ENCODE measurements at places on chromosomes 2 and 18.

DNA sequence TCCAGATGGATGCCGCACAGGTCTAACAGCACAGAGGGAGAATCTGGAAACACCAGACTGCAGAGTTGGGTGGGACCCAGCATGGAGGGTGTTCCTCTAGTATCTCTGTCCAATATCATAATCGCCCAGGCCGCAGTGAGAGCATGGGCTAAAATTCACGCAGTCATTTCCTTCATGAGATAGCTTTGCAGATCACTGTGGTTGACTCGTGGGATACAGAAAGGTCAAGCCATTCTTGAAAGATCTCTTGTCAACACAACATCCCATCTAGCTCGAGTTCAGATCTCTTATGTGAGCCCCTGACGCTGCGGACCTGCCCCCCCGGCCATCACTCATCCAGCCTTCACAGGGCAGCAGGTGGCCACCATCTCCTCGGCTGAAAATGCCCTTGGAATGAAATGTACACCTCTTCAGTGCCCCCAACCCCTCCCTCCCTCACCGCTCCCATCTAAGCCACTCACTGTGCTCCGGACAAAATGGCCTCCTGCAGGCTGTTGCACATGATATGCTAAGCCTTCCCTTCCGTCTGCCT is 45.9 kb downstream of the FOSL2 start:
- DNase-seq, result no peak

- no peak for DNase-seq
These were observed 836.9 kb upstream of the CELF4 start for GRCh38 chr18:38402509-38402908.

GRCh38 chr18:75524181-75524580 is 96.7 kb upstream of the SMIM21 start:
- no peak for DNase-seq

DNA sequence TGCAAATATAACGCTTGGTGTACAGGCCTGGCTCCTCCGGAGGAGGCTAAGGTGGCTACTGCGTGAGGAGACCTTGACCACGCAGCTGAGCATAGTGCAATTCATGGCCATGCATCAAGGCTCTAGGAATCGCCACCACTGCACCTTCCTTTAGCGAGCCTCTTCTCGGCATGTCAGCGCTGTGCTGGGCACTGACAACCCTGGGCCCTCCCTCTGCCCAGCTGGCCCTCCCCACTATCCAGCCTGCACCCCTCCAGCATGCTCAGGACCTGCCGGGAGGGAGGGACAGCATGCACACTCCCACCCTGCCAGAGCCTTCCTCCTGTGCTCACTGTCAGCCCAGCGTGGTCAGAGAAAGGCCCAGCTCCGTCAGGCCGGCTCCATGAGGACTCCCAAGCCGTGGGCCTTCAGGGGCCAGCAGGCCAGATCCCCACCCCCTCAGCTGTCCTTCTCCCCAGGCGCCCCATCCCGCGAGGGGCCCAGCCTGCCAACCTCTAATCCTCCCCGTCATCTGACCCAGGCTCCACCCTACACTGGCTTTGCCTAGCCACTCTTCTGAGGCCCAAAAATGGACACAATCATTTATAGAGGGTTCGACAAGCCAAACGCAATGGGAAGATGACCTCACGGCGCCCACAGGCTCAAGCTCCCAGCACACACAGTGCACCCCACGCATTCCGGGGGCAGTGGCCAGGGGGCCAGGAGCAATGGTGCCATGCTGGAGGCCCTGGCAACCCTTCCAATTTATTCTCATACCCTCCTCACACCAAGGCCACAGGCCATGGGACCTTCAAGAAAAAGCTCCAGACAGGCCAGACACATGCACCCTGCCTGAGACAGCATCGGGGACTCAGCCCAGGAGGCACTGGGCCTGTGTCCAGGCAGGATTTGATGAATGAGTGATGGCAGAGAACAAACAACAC is 3.5 kb downstream of the BIN1 start:
- no peak for DNase-seq

DNA sequence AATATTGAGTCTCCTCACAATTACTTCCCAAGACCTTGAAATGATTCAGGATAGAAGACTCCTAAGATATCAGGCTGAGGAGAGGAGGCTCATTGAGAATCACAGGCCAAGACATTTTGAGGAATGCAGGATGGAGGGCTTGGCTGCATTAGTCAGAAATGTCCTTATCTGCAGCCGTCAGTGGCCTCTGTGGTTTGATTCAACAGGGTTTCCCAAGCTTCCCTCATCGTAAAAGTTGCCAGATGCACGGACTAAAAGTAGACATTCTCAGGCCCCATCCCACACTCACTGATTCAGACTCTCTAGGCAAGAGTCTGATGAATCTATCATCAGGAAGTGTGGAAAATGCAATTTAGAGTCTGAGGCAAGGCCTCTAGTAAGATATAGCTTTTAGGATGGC is 34.0 kb upstream of the TMEM178A start:
- DNase-seq, result no peak

Data from GM12865 (cell line).